ENCODE measurements at places on chromosomes 13 and 19.

- DNase-seq, result no peak
Measured at GRCh38 chr13:80436571-80437169, 95.7 kb upstream of the SPRY2 start.

DNA sequence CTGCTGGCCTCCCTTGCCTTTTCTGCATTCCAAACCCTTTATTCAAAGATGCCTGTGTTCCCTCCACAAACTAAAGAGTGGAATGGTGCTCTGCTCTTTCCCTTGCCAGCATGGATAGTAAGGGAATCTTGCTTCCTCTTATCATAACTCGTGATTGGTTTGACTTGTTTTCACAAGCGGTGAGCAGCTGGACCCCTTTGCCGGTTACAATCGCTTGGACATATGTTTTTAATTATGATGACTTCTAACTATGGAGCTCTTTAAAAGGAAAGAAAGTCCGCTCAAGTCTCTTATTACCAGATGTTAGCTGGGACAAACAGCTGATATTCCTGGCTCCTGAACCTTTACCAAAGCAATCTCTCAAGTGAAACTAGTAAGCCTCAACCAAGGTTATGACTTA is 1094.7 kb downstream of the UQCRFS1 start:
- no peak for DNase-seq

DNA sequence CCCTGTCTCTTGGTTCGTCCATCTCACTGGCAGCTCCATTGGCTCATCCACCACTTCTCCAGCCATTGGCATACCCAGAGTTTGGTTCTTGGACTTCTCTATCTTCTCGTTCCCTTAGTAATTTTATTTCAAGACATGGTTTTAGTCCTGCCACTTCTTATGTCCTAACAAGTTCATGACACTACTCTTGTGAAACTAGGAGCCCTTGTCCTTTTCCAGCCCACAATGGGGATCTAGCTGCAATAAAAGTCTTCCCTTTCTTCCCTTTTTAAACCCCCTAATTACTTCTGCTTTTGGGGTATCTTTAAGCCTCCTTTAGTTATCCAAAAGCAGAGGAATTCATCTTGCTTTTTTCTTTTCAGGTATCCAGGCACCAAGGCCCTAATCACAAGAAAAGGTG is 2.9 kb upstream of the RCBTB2 start:
- no peak for DNase-seq

- no peak for DNase-seq
Measured at GRCh38 chr19:58516964-58517833, 2.4 kb downstream of the ZBTB45 start.

DNA sequence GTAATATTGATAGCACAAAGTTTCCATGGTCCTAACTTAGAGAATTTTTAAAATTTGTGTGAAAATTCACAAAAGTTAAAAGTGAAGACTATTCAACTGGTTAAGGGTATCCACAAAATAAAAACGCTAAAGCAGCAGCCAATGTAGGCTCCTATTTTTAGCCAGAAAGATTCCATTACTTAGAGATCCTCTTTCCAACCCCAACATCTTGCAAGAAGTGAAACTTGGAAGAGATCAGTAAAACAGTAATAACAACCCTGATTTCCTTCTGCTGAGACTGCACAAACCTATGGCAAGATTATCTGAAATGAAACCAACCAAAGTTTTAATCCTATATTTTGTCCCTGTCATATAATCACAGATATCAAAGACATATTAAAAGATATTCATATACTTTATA is 8.5 kb downstream of the TBC1D4 start:
- no peak for DNase-seq

DNA sequence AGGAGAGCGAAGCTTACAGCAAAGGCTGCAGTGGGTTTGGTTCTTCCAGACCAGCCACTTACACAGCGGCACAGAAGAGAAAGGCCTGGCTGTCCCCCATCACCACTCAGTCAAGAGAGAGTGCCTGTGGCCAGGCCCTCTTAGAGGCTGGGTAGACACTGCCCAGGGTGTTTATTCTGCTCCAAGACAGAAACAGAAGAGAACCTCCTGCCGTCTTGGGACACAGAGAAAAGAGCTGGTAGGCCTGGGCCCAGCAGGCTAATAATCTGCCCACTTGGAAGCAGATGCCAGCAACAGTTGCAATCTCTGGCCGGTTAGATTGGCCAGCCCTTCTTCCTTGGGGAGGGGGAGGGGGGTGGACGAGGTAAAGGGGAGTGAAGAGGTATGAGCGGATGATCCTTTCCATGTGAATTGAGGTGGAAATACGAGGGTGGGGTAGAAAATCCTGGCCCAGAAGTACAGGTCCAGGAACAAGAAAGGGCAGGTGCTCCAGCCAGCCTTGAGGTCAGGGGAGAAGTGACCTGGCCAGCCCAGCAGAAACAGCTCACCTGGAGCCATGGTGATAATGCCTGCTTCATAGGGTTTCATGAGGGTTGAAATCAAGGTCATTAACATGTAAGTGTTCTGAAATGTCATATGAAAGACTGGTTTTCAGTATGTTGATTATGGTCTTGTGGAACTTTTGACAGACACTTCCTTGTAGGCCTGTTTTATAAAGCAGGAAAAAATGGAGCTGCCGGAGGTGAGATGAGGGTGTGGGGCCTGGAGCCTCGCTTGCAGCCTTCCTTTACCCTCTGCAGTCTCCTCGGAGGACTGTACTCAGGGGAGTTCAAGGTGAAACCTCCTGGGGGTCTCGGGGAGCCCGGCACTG is 116.9 kb downstream of the SIPA1L3 start:
- no peak for DNase-seq

DNA sequence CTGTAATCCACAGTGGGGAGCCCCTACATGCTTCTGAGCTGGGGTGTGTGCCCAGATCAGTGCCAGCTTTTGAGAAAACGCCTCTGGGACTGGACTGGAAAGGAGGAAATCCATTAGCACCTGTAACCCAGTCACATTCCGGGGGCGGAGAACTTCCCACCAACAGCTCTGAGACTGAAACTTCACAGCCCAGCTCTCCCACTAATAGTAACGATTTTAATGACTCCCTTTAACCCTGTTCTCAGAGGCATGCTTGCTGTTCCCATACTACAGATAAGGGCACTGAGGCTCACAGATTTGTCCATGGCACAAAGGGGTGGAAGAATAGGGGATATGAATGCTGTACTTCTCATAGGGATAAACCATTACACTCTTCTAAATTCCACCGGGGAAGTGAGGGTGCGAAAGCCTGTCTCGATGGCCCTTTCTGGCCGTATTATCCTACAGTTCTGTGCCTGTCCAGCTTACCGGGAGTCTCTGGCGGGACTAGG is 851 bp downstream of the FBXO46 start:
- no peak for DNase-seq

- DNase-seq, result no peak
Measured at GRCh38 chr13:91809161-91809560, 410.7 kb downstream of the GPC5 start.

GRCh38 chr13:33263484-33263883 is 22.1 kb downstream of the STARD13 start:
- DNase-seq, result no peak

- no peak for DNase-seq
Measured at GRCh38 chr13:46571189-46571908, 18.4 kb downstream of the LRCH1 start.

GRCh38 chr13:37211487-37211886 is 106.0 kb upstream of the CSNK1A1L start:
- DNase-seq, result no peak

DNA sequence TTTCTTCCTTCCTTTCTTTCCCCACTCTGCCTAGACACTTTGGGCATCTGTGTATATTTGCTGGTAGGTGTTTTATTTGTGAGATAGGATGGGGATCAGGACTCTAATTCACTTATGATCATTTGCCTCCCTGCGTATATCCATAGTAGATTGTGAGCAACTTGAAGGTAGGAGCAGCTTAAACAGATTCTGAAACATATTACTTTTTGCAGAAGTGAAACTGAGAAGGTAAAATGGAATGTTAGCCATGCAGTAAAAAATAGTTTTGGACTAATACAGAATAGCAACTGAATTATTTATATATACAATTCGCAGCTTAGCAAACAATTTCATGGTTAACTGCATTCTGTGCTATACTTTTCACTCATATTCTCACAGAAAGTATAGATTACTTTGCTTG is 38.7 kb downstream of the RNF6 start:
- no peak for DNase-seq

DNA sequence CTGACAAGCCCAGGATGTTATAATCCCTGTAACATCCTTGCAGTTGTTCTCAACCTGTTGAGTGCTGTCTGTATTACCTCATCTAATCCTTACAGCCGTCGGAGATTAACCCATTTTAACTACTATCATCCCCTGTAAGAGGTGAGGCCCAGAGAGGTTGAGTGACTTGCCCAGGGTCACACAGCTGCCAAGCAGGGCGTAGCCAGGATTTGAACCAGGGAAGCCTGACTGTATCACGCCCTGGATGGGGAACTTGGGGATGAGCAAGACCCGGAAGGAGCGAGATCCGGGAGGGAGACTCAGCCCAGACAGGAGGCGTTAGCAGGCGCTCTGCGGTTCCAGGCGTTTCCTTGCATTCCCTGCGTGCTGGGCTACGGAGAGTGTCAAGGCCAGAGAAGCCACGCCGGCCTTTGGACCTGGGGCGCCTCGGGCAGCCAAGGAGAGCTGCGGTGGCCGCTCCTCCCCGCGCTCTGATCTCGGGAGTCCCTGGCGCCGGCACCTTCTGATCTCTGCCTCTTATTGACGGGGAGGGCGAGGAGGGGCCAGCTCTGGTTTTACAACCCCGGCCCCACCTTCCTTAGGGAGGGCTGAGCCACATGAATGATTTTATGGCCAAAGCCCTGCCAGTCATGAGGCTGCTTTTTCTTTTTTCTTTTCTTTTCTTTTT is 6.2 kb downstream of the SULT2B1 start:
- no peak for DNase-seq

DNA sequence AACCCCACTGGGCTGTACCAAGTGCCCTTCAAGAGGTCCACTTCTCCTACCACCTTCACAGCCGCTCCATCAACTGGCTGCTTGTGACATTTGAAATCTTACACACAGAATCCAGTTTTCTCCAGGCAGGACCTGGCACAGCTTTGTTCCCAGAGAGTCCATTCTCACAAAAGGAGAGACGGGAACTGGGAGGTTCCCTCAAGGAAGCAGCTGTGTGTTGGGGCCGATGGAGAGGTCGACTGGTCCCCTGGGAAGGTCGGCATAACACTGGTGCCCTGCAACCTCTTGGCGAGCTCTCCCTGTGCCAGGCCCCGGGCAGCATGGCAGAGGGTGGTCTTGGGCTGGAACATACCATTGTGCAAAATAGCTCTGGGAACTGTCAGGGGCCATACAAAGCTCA is 21.5 kb downstream of the ELL start:
- no peak for DNase-seq

DNA sequence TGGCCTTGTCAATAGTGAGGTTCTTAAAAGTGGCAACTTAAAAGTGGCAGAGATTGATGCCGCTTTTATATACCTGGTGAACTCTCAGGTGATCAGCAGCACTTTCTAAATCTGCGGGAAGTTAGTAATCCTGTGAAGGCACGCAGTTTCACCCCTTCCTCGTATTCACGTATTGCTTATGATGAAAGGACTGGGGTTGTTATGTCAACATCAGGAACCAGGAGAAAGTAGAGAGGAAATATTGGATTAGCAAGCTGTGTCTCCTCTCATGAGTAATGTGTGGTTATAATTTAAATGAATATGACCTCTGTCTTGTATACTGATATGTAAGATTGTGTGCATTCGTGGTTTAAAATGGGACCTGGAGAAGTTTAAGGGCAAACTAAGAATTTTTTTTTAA is 544.6 kb downstream of the SLITRK6 start:
- DNase-seq, result no peak

GRCh38 chr19:41367848-41368301 is 3.9 kb upstream of the B9D2 start:
- no peak for DNase-seq

GRCh38 chr13:98446234-98446621 is 130.7 kb downstream of the STK24 start:
- no peak for DNase-seq
